Activated CD8-positive, alpha-beta T cell treated with anti-CD3 and anti-CD28 coated beads for 36 hours (primary cell): ENCODE measurements at places on chromosomes 13 and 19. TPM values are rescaled to one million over a fixed set of nuclear protein-coding genes. Genes with fewer than 3 reads are reported as not detected.

Gene PLIN4
- not detected for total RNA-seq

Gene IL11
- not detected for total RNA-seq

Gene CLEC17A
- 0.60 TPM for total RNA-seq

Gene TPTE2
- 0.22 TPM for total RNA-seq

Gene KLK8
- not detected for total RNA-seq

Gene C19orf67
- total RNA-seq = not detected

Gene ETV2
- 1.4 TPM for total RNA-seq

- no peak overlapping the region for H3K27ac ChIP-seq
- no peak overlapping the region for H3K4me3 ChIP-seq
- peaks cover 2% of the 10 kb centered on the region for H3K36me3 ChIP-seq
- no peak for DNase-seq
- H3K4me1 ChIP-seq = peaks cover 11% of the 10 kb centered on the region
These were observed 39.8 kb upstream of the IGFL4 start for GRCh38 chr19:46080561-46080960.

GRCh38 chr13:104967836-104968630, 1567.4 kb downstream of the EFNB2 start:
- H3K36me3 ChIP-seq = no peaks in the 10 kb centered on the region
- no peaks in the 10 kb centered on the region for H3K4me1 ChIP-seq
- no peak overlapping the region for H3K27ac ChIP-seq
- H3K27me3 ChIP-seq = no peaks in the 10 kb centered on the region
- no peak overlapping the region for H3K4me3 ChIP-seq
- no peak for DNase-seq

- no peak for DNase-seq
- no peaks in the 10 kb centered on the region for H3K4me1 ChIP-seq
- H3K27me3 ChIP-seq = no peaks in the 10 kb centered on the region
- H3K27ac ChIP-seq = no peak overlapping the region
- no peak overlapping the region for H3K4me3 ChIP-seq
These were observed 705.7 kb downstream of the SLITRK5 start for GRCh38 chr13:88376760-88377388.

- no peaks in the 10 kb centered on the region for H3K27me3 ChIP-seq
- no peak overlapping the region for H3K27ac ChIP-seq
- H3K36me3 ChIP-seq = peaks cover 26% of the 10 kb centered on the region
These were observed 8.0 kb downstream of the DPP9 start for GRCh38 chr19:4715529-4716221.

DNA sequence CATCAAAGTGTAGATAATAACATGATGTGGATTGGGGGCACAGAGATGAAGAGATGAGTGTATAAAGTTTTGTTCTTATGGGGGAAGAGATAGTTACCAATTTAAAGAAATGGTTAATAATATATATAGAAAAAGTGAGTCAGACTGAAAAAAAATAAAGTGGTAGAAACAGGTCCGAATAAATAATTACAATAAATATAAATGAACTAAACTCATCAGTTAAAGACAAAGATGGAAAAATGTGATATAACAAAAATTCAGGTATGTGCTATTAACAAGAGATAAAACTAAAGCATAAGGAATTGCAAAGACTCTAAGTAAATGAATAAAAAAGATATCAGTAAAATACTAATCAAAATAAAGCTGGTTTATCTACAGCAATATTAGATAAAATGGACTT, 61.1 kb upstream of the KPNA3 start:
- H3K36me3 ChIP-seq = no peaks in the 10 kb centered on the region
- no peaks in the 10 kb centered on the region for H3K27me3 ChIP-seq
- DNase-seq = no peak
- no peak overlapping the region for H3K4me3 ChIP-seq
- no peaks in the 10 kb centered on the region for H3K4me1 ChIP-seq

DNA sequence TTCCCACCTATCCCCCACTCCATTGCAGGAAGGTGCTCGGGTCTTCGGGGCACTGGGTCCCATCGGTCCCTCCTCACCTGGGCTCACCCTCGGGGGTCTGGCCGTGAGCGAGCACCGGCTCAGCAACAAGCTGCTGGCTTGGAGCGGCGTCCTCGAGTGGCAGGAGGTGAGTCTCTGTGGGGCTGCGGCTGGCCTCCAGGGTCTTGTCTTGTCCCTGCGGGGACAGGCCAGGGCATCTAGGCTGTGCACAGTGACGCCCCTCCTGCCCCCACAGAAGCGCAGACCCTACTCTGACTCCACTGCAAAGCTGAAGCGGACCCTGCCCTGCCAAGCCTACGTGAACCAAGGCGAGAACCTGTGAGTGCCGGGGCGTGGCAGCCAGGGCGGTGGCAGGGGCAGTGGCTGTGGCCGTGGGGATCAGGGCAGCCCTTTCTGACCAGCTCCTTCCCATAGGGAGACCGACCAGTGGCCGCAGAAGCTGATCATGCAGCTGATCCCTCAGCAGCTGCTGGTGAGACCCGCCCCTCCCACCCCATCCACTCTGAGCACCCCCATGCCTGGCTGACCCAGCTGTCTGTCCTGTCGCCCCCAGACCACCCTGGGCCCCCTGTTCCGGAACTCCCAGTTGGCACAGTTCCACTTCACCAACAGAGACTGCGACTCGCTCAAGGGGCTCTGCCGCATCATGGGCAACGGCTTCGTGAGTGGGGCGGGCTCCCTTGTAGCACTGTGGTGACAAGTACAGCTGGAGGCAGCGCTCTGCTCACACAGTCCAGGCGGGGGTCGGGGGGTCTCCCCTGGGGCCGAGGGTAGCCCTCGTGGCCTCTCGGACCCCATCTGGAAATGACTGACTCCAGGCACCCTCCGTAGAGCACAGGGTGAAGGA, 3.7 kb downstream of the PTOV1 start:
- no peak overlapping the region for H3K27ac ChIP-seq
- peaks cover 11% of the 10 kb centered on the region for H3K36me3 ChIP-seq

DNA sequence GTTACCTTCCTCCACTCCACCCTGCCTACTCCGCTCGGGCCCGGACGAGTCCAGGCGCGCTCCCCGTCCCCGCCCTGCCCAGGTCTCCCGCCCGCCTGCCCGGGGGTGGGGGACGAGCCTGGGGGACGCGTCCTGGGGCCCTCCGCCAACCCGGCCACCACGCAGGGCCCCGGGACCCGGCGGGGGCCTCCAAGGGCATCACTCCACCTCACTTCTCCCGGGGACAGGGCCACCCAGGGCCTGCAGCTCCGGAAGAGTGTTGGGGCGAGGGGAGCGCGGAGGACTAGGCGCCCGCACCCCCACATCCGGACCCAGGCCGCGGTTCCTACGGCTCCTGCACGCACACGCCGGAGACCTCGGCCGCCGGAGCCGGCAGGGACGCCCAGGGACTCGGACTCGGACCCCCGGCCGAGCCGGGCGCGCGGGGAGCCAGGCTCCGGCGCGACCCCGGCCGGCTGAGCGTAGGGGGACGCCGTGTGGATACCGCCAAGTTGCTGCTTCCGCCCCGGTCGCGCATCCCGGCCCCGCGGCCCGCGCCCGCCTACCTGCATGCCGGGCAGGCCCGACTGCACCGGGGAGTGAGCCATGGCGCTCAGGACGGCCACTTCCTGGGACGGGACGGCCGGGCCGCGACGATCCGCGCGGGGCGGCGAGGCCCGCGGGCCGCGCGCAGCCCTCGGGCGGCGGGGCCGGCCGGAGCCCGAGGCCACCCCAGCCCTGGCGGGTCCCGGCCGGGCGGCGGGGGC, 534 bp downstream of the STK24 start:
- H3K27ac ChIP-seq = peak overlapping the region; percentile 91
- DNase-seq = peak; percentile 61
- peaks cover 38% of the 10 kb centered on the region for H3K4me1 ChIP-seq
- peaks cover 30% of the 10 kb centered on the region for H3K36me3 ChIP-seq
- no peaks in the 10 kb centered on the region for H3K27me3 ChIP-seq

DNA sequence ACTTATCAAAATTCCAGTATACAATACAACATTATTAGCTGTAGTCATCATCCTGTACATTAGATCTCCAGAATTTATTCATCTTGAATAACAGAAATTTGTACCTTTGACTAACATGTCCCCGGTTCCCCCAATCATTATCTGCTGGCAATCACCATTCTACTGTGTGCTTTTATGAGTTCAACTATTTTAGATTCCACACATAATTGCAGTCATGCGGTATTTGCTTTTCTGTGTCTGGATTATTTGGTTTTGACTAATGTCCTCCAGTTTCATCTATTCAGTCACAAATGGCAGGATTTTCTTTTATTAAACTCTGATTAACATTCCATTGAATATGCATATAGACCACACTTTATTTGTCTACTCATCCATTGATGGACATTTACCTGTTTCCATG, 530.7 kb upstream of the SLITRK1 start:
- no peaks in the 10 kb centered on the region for H3K27me3 ChIP-seq
- no peaks in the 10 kb centered on the region for H3K36me3 ChIP-seq
- no peak for DNase-seq
- H3K4me3 ChIP-seq = no peak overlapping the region

DNA sequence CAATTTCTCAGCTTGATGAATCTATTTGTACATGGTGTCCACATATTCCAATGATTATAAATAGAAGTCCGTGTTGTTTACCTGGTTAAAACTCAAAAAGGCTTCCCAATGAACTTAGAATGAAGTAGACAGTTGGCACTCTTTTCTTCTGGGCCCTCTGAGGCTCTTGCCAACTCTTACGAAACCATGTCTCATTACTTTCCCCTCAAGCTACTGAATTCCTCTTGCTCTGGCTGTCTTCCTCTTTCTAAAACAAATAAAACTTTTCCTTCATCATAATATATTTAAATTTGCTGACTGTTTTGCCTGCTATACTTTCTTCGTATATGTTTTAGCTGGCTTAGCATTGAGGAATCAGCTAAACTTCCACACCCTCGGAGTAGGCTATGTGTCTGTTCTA, 139.7 kb downstream of the SLITRK6 start:
- no peaks in the 10 kb centered on the region for H3K27me3 ChIP-seq
- H3K4me1 ChIP-seq = no peaks in the 10 kb centered on the region
- no peak overlapping the region for H3K4me3 ChIP-seq

- no peak overlapping the region for H3K27ac ChIP-seq
- no peaks in the 10 kb centered on the region for H3K36me3 ChIP-seq
- no peak overlapping the region for H3K4me3 ChIP-seq
- peaks cover 7% of the 10 kb centered on the region for H3K4me1 ChIP-seq
- peaks cover 20% of the 10 kb centered on the region for H3K27me3 ChIP-seq
These were observed 5.9 kb downstream of the ADGRE2 start for GRCh38 chr19:14772467-14772866.

DNA sequence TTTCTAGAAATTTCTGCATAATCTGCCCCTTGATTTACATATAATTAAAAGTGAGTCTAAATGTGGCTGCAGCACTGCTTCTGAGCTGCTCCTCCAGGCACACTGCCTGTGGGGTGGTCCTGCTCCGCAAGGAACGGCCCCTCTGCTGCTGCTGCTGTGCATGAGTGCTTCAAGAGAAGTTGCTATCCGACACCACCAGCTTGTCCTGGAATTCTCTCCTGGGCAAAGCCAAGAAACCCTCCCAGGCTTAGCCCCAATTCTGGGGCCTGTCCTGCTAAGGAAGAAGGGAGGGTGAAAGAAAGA, 7.5 kb upstream of the PDCD5 start:
- H3K4me3 ChIP-seq = no peak overlapping the region
- peaks cover 13% of the 10 kb centered on the region for H3K4me1 ChIP-seq
- H3K36me3 ChIP-seq = no peaks in the 10 kb centered on the region
- DNase-seq = no peak

- H3K36me3 ChIP-seq = peaks cover 2% of the 10 kb centered on the region
- no peak overlapping the region for H3K4me3 ChIP-seq
- H3K4me1 ChIP-seq = no peaks in the 10 kb centered on the region
- no peaks in the 10 kb centered on the region for H3K27me3 ChIP-seq
These were observed 607.3 kb downstream of the UQCRFS1 start for GRCh38 chr19:28605501-28606268.

GRCh38 chr13:47661076-47661475, 340.0 kb downstream of the SUCLA2 start:
- no peaks in the 10 kb centered on the region for H3K4me1 ChIP-seq
- no peak overlapping the region for H3K27ac ChIP-seq
- no peaks in the 10 kb centered on the region for H3K36me3 ChIP-seq
- DNase-seq = no peak
- H3K27me3 ChIP-seq = no peaks in the 10 kb centered on the region

DNA sequence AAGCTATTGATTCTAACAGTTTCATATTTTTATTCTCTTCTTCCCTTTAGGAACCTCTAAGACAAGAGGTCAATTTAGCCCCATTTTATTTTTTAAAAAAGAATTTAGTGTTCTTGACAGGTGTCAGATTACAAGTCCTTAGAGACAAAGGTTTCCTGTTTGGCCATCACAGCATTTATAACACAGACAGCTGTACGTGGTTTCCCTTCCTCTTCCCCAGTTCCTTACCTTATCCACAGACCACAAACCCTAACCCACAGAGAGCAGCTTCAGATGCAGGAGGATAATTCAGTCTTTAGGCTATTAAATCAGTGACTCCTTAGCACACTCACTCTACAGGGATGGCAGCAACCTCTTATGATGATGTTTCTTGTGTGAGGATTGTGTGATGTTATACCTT, 1210.1 kb downstream of the DIAPH3 start:
- no peak overlapping the region for H3K4me3 ChIP-seq
- DNase-seq = no peak
- no peaks in the 10 kb centered on the region for H3K36me3 ChIP-seq
- H3K27ac ChIP-seq = no peak overlapping the region

DNA sequence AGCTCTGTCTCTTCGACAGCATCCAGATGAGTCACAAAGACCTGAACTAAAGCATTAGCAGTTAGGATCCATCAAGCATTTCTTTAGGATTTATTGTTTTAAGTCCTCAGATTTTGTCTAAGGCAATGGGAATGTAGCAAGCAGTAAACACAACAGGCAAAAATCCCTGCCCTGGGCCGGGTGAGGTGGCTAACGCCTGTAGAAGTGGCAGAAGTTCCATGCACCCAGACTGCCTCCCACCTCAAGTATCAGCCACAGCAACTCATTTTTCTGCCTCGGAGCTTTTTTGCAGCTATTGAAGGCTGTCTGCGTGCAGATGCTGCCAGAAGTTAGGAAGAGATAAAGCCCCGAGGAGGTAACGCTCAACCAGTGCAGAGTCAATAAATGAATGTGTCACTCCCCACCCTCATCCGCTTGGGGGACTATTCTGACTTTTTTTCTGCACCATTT, 47.1 kb upstream of the MRI1 start:
- no peak overlapping the region for H3K27ac ChIP-seq
- H3K36me3 ChIP-seq = no peaks in the 10 kb centered on the region
- H3K4me3 ChIP-seq = no peak overlapping the region
- no peaks in the 10 kb centered on the region for H3K4me1 ChIP-seq
- DNase-seq = no peak

GRCh38 chr19:14135985-14136508, 342 bp downstream of the ASF1B start:
- no peak for DNase-seq
- peaks cover 31% of the 10 kb centered on the region for H3K4me1 ChIP-seq
- peak overlapping the region; percentile 95 for H3K4me3 ChIP-seq
- peaks cover 20% of the 10 kb centered on the region for H3K36me3 ChIP-seq

- peak overlapping the region; percentile 84 for H3K27ac ChIP-seq
- peak overlapping the region; percentile 87 for H3K4me3 ChIP-seq
- no peaks in the 10 kb centered on the region for H3K27me3 ChIP-seq
- H3K36me3 ChIP-seq = no peaks in the 10 kb centered on the region
- peak; percentile 33 for DNase-seq
These were observed 546 bp downstream of the UBXN6 start for GRCh38 chr19:4456843-4457653.

- no peaks in the 10 kb centered on the region for H3K36me3 ChIP-seq
- peaks cover 2% of the 10 kb centered on the region for H3K27me3 ChIP-seq
- H3K27ac ChIP-seq = no peak overlapping the region
- peaks cover 20% of the 10 kb centered on the region for H3K4me1 ChIP-seq
These were observed 346.6 kb downstream of the COG6 start for GRCh38 chr13:40002016-40002415.

- H3K36me3 ChIP-seq = no peaks in the 10 kb centered on the region
- no peaks in the 10 kb centered on the region for H3K4me1 ChIP-seq
- H3K27ac ChIP-seq = no peak overlapping the region
- no peak for DNase-seq
These were observed 1184.0 kb downstream of the UQCRFS1 start for GRCh38 chr19:28028881-28029444.
